ENCODE measurements at places on chromosomes 4 and X.

- DNase-seq: no peak
Observed at GRCh38 chrX:129741880-129742758, 3.3 kb downstream of the XPNPEP2 start.

- DNase-seq: no peak
Observed at GRCh38 chr4:15352524-15352923, 75.3 kb upstream of the C1QTNF7 start.

- DNase-seq: no peak
Observed at GRCh38 chr4:113741956-113742355, 19.6 kb downstream of the CAMK2D start.

- DNase-seq: peak; percentile 61
Observed at GRCh38 chr4:1201851-1202525, 29.6 kb upstream of the SPON2 start.

DNA sequence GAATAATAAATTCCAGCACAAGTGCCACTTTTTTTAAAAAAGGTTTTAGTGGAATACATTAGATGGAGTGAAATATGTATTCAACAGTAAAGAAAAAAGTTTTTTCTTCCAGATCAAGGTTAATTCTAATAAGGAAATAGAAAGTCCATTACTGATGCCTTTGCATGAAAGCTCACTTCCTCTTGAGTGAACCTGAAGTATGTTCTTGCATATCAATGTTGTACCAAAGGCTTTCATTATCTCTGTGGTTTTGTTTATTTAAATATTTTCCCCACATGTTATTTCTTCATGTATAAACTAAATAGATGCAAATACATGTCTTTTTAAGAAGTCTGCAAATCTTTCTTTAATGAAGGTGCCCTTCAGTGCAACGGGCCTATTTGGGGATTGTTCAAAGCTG, 307.9 kb downstream of the C4orf33 start:
- no peak for DNase-seq

DNA sequence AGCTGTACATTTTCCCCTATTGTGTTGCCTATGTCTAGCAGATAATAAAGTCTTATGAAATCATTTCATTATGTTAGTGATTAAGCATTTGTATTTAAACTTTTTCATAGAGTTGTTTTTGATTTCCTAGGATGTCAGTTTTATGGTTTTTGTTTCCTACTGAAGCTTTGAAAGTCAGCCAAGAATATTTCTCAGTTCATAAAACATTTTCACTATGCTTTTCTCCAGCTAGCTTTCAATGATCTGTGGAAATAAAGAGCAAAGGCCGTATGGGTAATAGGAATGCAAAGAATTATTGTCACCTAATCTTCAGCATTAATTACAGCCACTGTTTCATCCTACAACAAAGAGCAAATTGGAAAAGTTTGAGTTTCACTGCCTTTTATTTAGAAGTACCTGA, 145.7 kb upstream of the NUDT6 start:
- DNase-seq: peak; percentile 27

DNA sequence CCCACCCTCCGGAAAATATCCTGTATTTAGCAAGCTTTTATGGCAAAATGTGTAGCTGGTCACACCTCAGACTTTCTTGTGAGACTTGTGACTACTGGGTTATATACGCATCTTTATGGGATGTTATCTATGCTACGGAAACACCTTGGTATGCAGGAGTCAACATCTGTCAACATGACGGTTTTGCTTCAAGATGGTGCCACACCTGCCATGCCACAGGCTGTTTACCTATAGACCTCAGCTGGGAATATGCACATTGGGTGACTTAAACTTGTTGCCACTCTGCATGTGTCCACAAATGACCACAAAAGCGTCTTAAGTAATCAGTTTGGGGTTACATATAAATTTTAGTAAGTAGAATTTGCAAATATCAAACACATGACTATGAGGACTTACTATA, 192.3 kb upstream of the ATP6AP2 start:
- DNase-seq: no peak

DNA sequence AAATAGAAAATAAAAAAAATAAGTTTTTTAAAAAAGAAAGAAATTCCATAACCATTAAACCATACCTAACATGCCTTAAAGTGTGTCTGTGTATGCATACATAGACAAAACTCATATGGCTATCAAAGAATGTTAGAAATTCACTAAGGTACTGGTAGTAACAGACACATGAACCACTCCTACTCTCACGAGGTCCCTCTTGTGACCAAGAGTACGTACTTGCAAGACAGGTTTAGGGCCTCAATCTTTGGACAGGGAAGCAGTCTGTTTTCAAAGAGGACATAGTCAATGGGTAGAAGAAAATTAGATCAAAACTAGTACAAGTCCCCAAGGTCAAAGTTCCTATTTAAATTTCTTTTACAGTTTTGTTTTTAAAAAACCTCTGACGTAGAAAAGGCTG, 117.3 kb downstream of the CHM start:
- no peak for DNase-seq

GRCh38 chr4:82429728-82430192, 502 bp downstream of the HNRNPDL start:
- DNase-seq: no peak

DNA sequence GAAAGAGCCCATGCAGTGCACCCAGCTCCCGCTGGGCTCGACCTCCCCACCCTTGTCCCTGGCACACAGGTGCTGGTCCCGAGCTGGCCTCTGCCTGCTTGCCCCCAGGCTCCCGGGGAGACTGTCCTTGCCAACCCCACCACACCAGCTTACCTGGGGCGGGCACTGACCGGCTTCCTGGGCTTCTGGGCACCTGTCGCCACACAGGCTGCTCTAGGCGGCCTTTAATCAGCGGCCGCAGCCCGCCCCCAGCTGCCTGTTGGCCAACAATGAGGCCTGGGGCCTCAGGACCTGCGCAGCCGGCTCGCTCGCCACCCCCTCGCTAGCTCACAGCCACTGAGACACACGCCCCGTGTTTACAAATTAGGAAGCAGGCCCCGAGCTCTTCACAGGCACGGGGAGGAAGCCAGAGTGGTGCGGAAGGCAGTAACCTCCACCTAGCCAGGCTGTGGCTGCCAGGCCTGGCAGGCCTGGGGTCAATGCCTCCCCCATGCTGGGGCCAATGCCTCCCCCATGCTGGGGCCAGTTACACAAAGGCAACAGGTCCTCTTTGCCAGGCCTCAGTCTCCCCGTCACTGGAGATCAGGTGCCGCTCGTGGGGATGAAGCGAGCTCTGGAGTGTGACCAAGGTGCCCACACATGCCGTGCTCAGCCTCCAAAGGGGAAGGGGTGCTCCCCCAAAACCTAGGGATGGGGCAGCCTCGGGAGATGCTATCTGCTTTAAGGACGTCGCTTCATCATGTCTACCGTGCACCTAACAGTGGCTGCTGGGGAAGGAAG, at the start of gene TREX2:
TREX2 (minus strand) TSS at position 201 of the 780 bp plus-strand sequence. CDS start 626 bp downstream, outside the sequence.
- no peak for DNase-seq

- DNase-seq: no peak
Observed at GRCh38 chr4:173488656-173489055, 41.4 kb downstream of the HAND2 start.

GRCh38 chr4:80010316-80010715, 62.7 kb downstream of the ANTXR2 start:
- no peak for DNase-seq

- DNase-seq: no peak
Observed at GRCh38 chr4:26093551-26093950, 179.5 kb downstream of the SMIM20 start.

DNA sequence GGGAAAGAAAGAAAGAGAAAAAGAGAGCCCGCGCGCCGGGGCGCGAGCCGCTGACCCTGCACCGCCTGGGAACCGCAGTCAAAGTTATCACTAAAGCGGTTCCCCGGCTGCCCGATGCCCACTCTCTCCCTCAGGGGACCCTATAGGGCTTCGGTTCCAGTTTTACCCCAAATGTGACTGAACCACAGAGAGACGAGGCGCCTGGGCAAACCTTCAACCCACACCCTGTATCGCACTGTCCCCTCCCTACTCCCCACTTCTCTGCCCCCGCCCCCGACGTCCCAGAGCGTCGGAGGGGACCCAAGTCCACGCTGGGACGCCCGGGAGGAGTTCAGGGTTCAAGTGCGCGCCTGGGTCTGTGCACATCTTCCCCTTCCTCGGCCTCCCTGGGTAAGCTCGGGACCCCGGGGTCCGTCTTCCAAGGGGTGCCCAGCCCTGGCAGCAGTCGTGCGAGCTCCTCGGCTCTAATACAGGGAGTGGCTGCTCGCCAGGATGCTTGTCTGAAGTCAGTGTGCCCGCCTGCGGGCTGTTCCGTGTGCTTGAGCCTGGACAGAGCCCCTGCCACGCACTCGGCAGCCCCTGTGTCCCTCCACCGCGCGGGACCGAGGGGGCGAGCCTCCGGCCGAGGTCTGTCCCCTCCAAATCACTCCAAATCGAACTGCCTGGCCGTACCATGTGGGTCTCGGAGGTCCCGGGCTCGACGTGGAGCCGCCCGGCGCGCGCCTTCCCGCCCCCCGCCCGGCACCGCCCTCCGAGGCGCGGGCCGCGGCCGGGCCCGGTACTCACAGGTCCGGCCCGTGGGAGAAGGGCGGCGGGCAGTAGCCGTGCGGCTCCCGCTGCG, 960 bp downstream of the TRPC3 start:
- DNase-seq: no peak

GRCh38 chr4:67500373-67500772, 44.9 kb downstream of the CENPC start:
- DNase-seq: no peak

GRCh38 chr4:54391104-54391503, 162.0 kb downstream of the PDGFRA start:
- peak; percentile 23 for DNase-seq

- no peak for DNase-seq
Observed at GRCh38 chrX:19658030-19658429, 142.7 kb upstream of the MAP3K15 start.

GRCh38 chr4:5009796-5010195, 9.5 kb downstream of the CYTL1 start:
- no peak for DNase-seq

DNA sequence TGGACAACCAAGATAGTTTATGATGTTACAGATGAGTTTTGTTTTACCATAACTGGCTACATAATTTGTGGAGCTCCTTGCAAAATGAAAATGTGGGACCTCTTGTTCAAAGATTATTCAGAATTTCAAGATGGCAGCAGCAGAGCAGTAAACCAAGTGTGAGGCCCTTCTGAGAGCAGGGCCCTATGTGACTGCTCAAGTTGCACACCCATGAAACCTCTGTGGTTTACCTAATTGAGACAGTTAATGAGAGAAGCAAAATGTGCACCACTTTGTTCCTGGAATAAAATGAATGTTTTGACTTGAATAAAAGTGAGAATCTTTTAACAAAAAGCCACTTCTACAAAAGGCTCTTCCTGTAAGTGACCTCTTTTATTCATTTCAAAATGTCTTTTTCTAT, 519.2 kb downstream of the RPA4 start:
- DNase-seq: no peak

DNA sequence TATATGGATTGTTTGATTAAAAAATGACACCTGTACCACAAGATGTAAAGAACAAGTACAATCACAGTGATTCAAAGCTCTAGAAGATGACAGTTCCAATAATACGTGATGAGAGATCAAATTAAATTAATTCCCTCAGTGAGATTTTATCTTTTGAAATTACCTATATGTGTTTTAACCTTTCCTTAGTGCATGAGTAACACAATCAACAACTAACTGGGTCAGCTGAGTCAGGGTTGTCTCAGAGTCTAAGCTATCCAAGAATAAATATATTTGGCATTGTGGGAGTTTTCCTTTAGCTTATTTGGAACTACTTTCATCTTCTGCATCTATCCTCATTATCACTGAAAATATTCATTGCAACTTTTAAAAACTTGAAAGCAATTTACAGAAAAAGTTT, 162.8 kb downstream of the WDFY3 start:
- no peak for DNase-seq

DNA sequence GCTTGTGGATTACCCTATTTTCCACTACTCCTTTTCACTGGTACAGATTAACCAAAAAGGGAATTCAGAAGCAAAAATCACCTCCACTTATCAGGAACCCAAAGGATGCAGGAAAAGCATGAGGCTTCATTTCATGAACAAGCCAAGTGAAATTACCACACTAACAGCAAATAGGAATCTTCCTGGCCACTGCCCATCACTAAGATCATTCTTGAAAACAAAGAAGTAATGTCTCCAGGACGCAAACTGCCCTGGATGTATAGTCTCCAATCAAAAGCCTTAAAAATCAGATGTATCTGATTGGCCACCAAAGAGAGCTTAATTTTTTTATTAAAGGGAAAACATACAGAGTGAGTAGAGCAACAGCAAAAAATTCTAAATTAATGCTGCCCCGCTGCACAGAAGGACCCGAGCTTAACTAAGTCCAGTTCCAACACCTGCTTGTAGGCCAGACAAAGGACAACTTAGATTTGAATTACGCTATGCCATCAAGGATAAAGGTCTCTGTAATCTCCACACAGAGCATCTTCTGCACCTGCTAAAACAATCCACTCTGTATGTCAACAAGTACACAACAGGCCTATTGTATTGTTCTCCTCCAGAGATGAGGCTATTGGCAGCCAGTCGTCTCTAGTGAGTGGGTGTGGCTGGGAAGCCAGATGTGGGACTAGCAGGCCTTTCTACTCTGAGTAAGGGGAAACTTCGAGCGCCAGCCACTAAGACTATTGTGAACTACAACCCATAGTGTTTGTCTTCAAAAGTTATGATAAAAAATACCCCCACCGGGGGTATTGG, 12.4 kb downstream of the ZDHHC9 start:
- DNase-seq: no peak

- no peak for DNase-seq
Observed at GRCh38 chr4:17758485-17758884, 22.9 kb downstream of the FAM184B start.

GRCh38 chr4:16227462-16227868, 1.2 kb upstream of the TAPT1 start:
- no peak for DNase-seq

DNA sequence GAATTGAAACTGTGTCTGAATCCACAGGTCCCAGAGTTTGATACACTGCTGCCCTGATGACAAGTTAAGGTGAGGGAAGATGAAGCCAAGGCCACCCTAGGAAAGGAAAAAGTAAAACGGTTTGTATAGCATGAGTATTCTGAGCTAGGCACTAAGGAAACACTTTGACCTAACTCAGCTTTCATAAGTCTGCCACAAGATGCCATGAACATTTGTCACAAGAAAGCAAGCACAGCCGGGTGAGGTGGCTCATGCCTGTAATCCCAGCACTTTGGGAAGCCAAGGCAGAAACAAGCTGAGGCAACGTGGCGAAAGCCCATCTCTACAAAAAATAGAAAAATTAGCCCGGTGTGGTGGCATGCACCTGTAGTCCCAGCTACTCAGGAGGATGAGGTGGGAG, 34.2 kb downstream of the ELOVL6 start:
- DNase-seq: no peak

DNA sequence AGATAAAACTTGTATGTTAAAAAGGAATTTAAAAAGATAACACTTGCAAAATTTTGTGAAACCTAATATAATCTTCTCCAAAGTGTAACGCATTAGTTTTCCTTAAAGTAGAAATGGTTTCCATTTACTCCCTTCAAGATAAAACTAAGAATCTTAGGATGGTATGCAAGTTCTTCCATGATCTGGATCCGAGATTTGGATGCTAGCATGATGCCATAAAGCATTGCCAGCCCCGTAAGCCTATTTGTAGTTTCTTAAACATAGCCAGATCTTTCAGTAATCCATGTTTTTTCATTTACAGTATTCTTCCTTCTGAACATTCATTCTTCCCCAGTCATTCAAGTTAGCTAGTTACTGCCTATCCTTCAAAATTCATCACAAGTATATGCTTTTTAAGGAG, 572.4 kb downstream of the KCNIP4 start:
- DNase-seq: no peak

Measured in fibroblast of skin of left biceps (primary cell).